Lung (tissue), 17 donors: ENCODE measurements at places on chromosomes 2 and 18.
A peak's percentile ranks its signal among the peaks of the same experiment; 100 is the strongest.

- no peak for DNase-seq
Observed at GRCh38 chr18:28150925-28151324, 26.0 kb downstream of the CDH2 start.

- DNase-seq = peak; percentile 48
Observed at GRCh38 chr2:36362291-36362690, 6.7 kb downstream of the CRIM1 start.

DNA sequence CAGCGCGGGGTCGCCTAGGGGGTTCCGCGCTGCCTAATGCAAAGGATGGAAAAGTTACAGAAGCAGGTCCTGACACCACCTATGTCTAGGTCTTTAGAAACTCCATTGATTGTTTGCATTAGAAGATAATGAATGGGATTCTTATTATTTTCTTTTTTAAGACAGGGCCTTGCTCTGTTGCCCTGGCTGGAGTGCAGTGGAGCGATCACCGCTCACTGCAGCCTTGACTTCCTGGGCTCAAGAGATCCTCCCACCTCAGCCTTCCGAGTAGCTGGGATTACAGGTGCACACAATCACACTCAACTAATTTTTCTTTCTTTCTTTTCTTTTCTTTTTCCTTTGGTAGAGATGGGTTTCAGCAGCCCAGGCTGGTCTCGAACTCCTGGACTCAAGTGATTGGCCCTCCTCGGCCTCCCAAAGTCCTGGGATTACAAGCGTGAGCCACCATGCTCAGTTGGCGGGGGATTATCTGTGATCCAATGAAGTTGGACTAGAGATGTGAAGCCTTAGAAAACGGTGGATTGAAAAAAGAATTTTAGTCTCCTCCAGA, 761 bp upstream of the IDH1 start:
- no peak for DNase-seq

DNA sequence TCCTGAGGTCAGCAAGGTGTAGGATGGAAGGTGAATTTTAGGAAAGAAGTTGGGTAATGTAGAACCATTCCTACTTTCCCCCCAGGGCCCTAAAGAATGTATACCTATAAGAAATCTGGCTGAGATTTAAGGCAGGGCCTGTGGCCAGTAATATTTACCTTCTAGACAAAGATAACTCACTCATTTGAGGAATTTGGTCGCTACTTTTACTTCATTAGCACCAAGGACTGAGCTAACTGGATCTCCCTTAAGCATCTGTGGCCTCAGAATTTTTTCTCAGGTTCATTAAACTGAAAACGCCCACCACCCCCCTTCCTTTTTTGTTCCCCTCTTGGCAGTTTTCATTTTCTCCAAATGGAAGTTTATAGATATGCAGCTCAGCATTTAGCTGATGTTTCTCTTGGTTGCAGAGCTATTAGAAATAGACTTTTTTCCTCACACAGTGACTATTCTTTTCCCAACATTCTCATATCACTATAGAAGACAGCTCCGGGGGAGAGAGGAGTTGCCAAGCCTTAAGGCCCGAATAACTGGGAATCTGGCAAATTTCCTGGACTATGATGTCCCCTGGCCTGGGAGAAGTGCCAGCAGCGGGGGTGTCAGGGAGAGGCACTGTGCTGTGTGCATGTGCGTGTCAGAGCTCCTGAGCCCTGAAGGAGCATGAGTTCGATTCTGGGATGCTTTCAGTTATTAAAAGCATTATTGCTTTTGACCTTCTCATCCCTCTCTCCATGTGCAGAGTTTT, 310.9 kb downstream of the PRKCE start:
- peak; percentile 96 for DNase-seq

DNA sequence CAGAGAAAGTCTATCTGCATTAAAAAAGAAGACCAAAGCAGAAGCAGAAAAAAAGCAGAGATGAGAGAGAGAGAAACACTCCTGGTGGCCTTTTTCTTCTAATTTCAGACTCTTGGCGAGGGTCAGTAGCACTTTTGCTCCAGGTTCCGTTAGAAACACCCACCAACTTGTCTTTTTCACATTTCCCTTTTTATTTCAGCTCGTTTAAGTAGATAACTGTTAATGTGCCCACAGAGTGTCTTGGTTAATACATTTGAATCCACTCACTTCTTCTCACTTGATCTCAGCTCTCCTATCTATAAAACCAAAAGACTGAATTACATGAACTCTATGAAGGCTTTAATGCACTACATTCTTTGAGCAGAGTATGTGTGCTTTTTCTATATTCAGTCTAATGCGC, 63.1 kb downstream of the AAK1 start:
- DNase-seq = no peak

DNA sequence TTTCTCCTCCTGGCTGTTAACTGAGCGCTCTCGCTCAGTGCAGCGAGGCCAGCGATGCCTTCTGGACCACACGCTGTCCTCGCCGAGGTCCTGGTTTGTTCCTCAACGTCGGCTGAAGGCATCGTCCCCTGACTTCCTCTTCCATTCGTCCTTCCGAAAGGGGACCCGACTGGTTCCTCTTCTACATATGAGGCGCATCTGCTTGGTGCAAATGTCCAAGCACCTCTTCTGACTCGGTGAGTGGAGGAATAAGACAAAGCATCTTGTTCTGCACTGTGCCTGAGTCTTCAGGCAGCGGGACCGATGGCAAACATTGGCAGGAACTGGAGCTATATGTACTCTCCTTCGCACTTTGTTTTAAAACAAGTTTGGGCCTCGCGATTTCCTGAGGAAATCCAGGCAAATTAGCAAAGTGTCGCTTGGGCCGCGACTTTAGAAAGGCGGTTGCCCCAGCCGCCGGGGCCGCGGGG, 621 bp upstream of the KCNS3 start:
- peak; percentile 31 for DNase-seq

DNA sequence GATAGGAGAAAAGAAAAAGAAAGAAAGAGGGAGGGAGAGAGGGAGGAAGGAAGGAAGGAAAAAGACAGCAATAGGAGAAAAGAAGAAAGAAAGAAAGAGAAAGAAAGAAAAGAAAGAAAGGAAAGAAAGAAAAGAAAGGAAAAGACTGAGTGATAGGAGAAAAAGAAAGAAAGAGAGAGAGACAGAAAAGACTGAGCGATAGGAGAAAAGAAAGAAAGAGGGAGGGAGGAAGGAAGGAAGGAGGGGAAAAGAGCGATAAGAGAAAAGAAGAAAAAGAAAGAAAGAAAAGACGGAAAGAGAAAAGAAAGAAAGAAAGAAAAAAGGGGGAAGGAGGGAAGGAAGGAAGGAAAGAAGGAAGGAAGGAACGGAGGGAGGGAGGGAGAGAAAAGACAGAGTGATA, 216.7 kb downstream of the DOK6 start:
- no peak for DNase-seq

GRCh38 chr2:222292149-222293134, 6.4 kb downstream of the PAX3 start:
- no peak for DNase-seq

DNA sequence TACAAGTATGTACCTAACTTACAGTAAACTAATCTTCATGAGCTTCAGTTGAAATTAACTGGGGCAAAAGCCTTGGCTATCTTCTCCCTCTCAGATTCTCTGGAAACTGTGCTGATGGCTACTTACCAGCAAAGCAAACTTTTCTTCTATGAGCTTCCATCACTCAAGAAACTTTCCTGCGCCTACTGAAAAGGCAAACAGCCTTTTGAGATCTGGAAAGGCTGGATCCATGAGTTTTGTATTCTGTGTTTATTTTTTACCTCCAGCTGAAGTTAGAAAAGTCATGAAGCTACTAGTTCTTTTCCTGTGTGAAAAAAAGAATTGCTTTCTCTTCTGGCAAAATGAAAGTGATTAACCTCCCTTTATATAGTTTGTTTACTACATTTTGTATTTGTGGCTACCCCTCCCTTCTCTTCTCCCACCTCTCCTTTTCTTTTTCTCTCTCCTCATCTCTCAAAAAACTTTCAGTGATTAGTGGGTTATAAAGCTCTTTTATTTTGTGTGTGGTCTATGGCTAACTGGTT, 49.2 kb upstream of the RNF152 start:
- DNase-seq = peak; percentile 69

DNA sequence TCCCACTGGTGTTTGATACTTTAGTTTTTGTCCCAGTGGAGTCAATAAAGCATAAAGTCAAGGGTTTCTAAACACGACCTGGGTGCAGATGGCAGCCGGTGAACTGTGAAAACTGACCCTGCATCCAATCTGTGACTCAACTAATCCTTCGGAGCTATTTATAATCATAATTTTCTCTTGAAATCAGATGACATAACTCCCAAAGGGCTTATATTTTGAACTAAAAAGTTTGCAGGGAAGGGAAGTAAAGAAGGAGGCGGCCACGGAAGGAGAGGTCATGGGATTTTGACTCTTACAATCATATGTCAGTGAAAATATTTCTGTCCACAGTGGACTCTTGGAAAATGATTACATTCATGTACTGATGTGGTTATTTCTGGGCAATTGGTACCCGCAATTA, 178.5 kb downstream of the PDE1A start:
- DNase-seq = no peak

DNA sequence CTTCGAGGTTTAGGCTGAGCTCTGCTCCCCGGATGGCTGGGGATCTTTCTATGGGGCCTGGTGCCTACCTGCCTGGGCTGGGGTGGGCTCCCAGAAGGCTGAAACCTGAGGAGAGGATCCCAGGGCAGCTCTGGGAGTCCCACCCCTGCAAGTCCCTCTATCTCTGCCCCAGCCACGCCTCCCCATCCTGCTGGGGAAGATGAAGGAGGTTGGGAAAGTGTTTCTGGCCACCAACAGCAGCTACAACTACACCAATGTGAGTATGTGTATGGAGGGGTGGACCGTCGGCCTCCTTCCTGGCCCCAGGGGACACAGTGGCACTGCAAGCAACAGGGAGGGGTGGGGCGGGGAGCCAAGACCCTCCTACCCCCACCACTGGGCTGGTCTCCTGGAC, 2.7 kb downstream of the NT5DC4 start:
- DNase-seq = no peak

GRCh38 chr2:217166241-217166850, 306.5 kb upstream of the TNP1 start:
- DNase-seq = no peak

GRCh38 chr18:57207124-57207916, 60.4 kb downstream of the BOD1L2 start:
- no peak for DNase-seq

DNA sequence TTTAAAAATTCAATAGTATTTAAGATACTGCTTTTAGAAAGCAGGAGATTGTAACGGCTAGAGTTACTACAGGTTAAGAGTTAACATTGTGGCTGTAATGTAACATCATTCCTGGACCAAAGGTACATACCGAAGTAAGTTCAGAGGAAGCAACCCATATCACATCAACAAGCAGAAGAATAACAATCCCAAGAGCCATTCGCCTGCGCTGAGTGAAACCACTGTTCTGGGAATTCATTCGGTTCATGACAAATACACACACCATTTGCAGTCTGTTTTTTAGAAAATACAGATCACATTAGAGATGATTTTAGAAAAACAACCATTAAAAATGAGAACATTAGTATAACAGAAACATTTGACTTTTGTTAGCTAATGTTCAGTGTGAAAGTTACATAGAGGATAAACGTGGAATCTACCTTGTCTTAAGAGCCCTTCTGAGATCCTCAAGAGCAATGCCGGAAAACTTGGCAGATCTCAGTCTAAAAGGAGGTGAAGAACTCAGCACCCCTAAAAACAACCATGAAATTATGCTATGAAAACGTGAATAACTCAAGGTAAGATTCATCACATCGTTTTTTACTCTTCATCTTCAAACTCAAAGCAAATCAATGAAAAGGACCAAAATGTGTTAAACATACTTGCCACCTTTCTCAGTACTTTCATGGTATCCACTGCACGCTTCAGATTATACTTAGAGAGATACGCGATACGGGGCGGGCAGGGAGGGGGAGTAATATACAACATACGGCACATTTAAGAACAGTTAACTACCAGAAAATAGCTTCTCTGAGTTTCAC, 1.2 kb downstream of the SLC35F5 start:
- no peak for DNase-seq

DNA sequence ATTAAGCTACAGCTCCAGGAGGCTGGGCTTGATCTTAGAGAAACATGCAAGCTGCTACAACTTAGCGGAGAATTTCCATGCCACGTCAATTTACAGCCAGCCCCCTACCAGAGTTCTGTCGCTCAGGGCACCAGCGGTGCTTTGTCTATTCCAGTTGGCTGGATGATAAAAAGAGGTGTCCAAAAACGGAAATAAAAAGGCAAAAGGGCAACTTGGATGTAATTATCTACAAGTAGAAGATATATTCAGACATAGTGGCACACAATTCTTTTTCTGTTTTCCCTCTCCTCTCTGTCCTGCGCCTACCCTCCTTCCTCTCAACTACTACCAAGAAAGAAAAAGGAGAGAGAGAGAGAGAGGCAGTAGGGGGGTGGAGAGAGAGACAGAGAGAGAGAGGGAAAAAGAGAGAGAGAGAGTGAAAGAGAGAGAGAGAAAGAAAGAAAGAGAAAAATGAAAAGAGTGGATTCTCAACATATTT, 363 bp upstream of the RFTN2 start:
- peak; percentile 81 for DNase-seq
